ENCODE measurements at places on chromosomes 4 and X.
A peak's percentile ranks its signal among the peaks of the same experiment; 100 is the strongest.

DNA sequence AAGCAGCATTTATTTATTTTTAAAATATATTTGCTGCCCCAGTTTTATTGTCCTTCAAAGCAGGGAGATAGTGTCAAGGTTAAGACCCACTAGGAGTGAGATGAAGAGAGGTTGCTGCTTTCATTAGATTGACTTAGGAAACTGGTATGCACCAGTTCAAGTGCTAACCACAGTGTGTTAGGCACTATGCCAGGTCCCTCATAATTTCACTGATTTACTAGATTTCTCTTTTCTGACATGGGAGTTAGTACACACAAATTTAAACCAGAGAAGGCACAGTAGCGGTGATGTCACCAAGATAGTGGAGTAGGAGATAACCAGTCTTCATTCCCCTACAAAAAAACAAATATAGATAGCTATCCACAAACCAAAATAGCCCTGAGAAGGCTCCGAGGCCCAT is 14.3 kb downstream of the RRAGB start:
- DNase-seq, result peak; percentile 1

DNA sequence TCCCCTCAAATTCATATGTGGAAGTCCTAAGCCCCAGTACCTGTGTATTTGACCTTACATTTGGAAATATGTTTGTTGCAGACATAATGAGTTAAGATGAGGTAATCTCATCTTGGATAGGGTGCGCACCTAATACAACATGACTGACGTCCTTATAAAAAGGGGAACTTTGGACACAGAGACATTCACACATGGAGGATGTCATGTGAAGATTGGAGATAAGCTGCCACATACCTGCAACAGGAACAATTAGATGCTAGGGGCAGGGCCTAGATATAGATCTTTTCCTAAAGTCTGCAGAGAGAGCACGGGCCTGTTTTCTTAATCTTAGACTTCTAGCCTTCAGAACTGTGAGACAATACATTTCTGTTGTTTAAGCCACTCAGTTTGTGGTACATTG is 162.5 kb downstream of the IL1RAPL2 start:
- no peak for DNase-seq

GRCh38 chrX:16719334-16720084 is at the start of gene SYAP1:
TSS of gene SYAP1 (plus strand) at chrX:16719612. CDS start at chrX:16719725, 113 bp downstream.
- peak; percentile 96 for DNase-seq

DNA sequence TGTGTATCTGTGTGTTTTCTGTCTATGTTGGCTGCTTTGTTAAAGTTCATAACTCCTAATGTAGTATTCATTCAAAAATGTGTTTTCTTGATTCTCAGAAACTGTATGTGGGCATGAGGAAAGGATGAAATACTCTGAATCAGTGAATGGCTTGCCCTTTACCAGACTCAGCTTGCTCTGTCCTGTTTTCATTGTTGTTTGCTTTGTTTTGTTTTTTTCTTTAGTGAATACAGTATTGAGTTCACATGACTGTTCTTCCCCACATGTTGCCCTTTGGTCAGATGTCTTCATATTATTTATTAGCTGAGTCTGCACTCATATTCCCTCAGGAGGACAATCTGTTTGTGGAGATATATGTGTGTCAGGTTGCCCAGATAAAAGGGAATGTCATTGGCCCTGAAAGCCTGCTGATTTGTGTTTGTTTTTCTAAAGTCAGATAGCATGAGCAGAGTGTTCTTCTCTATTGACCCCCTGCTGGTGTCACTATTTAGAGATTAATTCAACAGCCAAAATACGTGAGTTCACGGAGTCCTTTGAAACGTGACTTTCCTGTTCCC is 1184.4 kb downstream of the RPA4 start:
- no peak for DNase-seq

DNA sequence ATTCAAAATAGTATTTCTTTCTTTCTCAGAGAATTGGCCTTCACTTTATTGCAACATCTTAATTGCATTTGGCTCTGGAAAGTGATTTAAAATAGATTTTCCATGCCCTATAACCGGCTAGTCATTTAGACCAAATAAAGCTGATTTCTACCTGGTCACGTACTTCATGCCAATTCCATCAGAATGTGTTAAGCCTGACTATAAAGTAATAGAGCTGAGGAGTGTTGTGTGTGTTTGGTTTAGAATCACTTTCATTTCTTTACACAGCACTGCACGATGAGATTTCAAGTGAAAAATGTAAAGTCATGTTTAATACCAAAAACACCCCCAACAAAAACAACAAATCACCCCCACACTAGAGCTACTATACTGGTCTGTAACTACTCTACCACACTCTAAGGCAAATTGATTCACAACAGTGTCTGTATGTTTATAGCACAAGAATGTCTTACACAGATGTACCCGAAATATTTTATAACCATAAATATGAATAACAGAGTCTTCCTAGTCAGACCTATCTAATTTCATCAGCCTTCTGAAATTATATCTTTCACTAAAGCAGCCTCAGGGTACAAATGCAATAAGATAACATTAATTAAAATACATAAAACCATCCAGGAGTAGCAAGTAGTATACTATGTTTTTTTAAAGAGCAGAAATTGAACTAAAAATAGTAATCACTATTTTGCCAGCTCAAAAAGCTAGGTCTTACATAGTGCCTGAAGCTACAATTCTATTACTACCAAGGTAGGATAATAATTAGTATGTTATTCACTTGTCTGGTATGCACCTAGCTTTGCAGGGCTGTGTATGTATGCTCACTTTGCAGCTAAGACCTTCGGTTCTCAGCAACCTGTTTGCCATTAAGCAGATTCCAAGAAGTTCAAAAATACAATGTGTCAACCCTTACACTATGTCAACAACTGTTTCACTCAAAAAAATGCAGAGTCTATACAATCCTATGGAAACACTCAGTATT is 28.4 kb downstream of the APBB2 start:
- DNase-seq, result peak; percentile 50

GRCh38 chr4:86381431-86381830 is 21.6 kb upstream of the MAPK10 start:
- DNase-seq, result no peak

DNA sequence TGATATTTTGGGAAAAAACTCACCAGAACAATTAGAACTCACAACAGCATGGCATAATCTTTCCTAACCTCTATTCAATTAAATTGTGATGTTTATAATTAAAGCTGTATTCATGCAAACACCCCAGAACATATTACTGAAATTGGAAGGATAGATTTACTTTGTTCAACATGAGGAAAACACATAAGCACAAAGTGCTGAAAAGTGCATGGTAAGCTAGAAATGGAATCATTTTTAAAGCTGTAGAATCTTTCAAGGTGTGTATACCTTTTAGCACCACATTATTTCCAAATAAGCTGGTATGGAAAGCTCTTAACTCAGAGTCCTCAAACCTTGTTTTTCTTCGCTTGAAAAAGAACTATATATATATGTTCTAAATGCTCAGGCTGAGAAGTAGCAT is 90.8 kb upstream of the NAP1L5 start:
- DNase-seq, result no peak

DNA sequence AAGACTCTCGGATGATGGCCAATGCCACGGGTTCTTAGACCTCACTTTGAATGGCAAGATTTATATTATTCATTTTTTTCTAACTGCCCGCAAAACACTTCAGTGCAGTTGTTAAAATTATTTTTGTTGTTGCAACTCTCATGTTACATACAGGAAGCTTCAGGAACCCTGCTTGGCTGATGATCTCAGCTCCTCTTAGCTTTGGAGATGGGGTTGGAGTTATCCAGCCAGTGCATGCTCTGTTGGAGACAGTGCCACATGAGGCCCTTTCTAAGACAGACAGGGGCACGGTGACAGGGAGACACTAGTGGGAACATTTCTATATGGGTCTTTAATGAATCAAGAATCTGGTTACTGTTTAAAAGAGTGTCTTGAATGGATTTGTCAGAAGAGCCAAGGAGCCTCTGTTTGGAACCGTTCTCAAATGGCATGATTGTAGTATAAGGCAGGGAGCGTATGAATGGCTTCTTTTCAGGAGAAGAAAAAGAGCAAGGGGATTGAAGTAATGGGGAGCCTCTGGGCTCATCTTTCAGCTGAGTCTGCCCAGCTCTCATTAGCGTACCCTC is 61.9 kb upstream of the ENPP6 start:
- DNase-seq, result no peak

- no peak for DNase-seq
These were observed 18.7 kb upstream of the XPNPEP2 start for GRCh38 chrX:129719931-129720530.

DNA sequence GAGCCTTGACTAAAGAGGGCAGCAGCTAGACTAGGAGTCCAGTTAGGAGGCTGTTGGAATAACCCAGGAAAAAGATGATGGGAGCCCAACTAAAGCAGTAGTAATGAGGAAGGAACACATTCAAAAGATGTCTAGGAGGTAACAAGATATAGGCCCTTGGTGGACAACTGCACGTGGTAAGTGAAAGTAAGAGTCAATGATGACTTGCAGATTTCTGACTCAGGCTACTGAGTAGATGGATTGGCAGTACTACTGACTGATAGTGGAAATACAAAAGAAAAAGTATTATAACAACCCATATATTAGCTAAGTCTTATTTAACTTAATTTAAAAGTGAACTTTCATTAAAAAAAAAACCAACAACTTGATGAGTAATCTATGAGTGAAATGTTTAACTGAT is 74.0 kb downstream of the PAK3 start:
- no peak for DNase-seq

- DNase-seq, result no peak
These were observed 11.7 kb downstream of the PROM1 start for GRCh38 chr4:16072168-16072567.
